NCI-H1417 (cell line): ENCODE measurements at places on chromosomes 6 and 20.

DNA sequence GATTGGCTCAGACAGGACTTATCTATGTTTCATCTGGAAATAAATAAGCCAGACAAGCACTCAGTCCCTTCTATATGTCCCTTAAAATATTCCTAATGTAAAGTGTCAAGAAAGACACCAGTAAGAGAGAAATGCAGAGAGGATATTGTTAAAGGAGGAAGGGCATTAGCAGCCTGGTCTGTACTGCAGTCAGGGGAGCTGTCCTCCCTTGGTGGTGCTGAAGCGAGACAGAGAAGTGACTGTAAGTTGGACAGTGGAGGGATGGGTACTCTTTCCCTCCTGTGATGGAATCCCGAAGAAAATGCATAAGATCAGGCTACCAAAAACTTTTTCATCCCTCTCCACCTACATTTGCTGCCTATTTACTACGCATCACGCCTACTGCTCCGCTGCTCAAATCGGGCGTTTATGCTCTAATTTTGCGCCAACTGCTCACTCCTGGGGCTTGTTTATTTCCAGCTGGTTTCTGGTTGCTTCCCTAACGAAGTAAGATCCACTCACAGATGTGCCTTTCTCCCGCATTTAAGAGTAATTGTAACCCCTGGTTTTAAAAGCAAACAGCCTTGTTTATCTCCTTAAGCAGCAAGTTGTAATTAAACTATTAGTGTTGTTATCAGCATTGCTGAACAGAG, 35.2 kb downstream of the PHACTR1 start:
- DNase-seq, result no peak

DNA sequence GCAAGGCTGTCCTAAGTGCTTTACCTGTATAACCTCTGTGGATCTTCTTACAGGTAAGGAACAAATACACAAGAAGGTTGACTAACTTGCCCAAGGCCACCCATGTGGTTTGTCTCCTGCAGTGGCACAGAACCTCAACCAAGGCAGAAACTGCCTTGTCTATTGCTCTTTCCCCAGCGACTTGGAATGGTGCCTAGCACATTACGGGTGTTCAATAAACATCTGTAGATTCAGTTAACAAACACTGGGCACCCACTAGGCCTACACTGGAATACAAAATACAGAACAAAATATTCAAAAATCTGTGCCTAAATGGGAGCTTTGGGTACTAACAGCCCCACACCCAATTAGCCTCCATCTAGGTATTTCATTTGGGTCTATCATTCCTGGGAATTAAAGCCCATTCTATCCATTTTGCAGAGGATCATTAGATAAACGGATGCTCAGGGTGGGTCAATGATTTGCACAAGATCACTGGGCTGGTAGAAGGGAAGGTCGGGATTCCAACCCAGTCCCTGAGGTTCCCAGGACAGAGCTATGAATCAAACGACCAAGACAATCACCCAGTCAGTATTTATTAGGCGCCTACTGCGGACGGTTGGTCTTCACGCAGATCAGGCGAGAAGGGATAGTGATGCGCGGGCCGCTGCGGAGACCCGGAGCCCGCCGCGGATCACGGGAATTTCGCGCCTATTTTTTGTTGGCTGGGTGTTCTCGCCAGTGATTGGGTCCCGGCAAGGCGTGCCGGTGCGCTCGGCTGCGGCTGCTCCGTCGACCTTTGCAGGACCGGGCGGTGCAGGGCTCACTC, at the start of gene STK35:
Gene STK35, plus strand, starts transcription at position 771 of the 808 bp plus-strand sequence. CDS start 55 bp downstream, outside the sequence.
- peak; percentile 92 for DNase-seq

DNA sequence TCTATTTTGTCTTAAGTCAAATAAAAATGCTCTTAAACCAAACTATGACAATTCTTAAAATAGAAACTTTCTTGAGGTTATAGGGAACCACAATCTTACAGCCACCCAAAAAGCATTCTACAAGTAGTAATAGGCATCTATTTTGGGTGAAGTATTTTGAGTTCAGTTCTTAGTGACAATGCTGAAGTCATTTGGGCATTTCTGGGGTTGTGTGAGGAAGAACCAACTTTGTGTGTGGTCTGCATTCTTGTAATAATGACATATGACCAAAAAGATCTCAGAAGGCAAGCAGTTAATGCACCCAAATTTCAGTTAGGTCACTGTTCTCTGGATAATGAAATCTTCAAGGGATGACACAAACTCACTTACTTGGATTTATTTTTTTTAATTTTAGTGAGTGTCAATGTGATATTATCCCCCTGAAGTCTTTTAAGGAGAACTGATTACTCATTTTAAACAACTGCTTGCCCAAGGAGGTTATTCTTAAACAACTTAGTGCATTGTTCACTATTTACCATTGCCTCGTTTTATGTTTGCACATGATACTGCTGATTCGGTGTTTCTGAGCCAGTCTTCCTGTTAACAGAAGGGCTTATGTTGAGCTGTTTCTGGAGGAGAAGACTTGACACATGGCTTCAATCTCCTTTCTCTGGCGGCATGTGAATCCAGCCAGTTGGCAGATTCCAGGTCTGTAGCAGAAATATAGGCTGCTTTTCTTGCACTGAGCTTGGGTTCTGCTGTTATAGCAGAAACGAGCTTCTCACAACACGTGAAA, 618.9 kb downstream of the BCKDHB start:
- DNase-seq, result peak; percentile 16

DNA sequence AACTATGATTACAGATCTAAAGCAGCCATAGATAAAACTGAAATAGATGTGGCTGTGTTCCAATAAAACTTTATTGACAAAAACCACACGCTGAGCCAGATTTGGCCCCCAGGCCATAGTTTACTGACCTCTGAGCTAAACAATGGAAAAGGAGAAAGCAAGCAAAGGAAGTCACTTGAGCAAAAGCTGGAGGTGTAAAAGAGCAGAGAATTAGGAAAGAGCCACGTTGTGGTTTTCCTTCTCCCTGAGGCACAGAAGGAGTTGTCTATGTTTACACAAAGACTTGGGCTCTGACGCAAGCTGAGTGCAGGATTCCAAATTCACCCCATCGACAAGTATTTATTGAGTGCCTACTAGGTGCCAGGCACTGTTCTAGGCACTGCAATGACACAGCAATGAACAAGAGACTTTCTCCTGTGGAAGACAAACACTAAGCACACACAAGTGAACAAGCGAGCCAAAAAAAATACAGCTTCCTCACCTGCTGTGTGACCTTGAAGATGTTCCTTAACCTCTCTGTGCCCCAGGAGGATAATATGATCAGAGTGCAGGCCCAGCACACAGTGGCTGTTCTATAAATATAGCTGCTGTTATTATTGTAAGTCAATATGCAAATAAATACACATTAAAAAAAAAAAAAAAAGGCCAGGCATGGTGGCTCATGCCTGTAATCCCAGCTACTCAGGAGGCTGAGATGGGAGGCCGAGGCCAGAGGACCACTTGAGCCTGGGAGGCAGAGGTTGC, 75.4 kb upstream of the PTPN1 start:
- no peak for DNase-seq

- DNase-seq, result peak; percentile 3
These were observed 1.4 kb upstream of the TSPYL4 start for GRCh38 chr6:116255246-116255800.

DNA sequence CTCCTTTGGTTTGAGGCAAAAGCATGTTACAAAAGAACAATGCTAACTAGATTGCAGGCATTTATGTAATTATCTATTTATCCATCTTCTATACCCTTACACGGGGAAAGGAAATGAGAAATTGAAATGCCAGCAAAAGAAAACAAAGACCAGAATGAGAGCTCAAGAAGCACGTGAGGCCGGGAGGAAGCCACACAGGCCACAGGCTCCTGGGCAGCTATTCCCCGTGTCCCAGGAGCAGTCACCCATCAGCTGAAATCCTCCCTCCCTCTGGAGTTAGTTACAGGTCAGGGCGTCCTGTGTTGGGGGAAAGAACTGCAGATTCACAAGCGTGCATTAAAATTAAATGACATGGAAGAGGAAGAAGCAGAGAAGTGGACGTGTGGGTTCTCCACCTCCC, 64.7 kb upstream of the RPS6KA2 start:
- no peak for DNase-seq

DNA sequence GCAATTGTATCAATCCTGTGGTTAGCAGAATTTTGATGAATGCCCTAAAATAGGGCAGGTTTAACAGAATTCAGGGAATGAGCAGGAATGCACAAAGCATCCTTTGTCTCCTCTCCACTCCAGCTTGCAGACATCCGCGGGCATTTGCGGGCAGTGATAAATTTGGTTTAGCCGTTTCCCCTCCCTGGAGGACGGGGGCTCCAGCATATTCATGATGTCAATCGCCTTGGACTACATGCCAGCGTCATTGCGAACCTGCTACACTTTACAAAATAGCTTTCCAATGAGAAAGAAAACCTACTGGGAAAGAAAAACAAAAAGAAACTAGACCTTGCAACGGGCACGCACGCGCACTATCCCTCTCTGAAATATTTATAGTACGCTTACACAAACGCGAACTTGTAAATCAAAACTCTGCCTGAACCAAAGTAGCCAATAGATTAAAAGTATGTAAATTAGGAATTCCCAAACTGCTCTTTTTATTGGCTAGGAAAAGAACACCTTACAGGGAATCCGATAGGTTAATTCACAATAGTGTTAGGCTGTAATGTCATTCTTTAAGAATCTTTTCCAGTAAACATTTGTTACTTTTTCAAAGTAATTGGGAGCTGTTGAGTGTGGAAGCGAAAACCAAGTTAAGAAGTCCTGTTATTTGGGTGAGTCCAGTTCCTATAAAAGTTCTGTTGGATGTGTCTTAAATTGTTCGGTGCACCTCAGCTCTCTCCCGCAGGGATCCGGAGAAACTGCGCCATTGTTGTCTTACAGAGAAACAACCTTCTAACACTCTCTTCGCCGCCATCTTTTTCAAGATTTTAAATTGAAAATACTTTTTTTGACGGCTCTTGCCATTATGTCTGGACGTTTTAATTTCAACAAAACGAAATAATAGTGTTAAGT, 136.7 kb downstream of the HFE start:
- DNase-seq, result peak; percentile 94

GRCh38 chr6:68010936-68011335, 624.1 kb upstream of the ADGRB3 start:
- DNase-seq, result no peak

- DNase-seq, result no peak
These were observed 61.7 kb downstream of the UTRN start for GRCh38 chr6:144346719-144347447.

GRCh38 chr20:36237477-36237876, 1.2 kb downstream of the AAR2 start:
- no peak for DNase-seq

GRCh38 chr6:22025468-22026163, 271.2 kb downstream of the PRL start:
- DNase-seq, result peak; percentile 12

DNA sequence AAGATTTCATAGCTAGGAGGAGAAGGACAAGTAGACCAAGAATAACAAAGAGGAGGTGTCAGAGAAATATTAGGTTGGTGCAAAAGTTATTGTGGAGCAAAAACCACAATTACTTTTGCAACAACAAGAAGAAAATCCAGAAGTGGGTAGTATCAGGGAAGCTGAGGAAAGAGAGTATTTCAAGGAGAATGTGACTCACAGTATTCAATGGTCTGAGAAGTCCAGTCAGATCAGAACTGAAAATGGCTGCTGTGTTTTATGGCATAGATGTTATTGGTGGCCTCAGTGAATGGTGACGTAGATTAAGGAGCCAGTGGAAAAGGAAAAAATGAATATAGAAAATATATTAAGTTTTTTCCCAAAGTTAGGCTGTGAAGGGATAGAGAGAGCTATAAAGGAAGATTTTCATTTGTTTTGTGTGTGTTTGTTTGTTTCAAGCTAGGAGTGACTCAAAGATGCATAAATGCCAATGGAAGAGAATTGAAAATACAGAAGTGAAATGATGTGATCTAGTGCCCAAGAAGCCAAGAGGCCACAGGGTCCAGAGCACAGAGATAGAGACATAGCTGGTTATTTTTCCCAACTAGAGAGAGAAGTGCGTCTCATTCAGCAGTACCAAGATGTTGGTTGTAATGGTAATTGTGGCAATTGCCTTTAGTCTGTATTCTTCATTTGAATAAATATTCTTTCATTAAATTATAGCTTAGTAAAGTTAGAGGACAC, 112.8 kb downstream of the ADTRP start:
- no peak for DNase-seq

DNA sequence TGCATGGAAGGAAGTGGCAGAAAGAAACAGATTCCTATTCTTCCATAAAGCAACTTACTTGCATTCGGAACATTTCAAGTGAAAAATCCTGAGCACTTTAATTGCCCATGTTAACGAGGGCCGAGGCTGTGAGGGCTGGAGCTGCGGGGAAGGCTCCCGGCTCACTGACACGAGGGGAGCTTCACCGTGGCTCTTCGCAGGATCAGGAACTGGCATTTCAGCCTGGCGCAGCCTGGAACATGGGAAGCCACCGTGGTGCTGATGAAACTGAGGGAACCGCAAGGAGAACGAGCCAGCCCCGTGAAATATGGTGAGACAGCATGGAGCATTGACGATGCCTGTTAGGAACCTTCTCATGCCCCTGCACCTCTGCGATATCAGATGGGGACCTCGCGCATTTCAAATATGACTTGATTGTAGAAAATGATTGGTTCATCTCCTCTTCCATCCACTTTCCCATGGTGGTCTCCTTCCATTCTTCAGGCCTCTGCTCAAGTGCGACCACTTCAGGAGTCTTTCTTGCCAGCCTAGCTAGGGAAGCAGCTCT, 236.9 kb downstream of the TBXT start:
- no peak for DNase-seq

DNA sequence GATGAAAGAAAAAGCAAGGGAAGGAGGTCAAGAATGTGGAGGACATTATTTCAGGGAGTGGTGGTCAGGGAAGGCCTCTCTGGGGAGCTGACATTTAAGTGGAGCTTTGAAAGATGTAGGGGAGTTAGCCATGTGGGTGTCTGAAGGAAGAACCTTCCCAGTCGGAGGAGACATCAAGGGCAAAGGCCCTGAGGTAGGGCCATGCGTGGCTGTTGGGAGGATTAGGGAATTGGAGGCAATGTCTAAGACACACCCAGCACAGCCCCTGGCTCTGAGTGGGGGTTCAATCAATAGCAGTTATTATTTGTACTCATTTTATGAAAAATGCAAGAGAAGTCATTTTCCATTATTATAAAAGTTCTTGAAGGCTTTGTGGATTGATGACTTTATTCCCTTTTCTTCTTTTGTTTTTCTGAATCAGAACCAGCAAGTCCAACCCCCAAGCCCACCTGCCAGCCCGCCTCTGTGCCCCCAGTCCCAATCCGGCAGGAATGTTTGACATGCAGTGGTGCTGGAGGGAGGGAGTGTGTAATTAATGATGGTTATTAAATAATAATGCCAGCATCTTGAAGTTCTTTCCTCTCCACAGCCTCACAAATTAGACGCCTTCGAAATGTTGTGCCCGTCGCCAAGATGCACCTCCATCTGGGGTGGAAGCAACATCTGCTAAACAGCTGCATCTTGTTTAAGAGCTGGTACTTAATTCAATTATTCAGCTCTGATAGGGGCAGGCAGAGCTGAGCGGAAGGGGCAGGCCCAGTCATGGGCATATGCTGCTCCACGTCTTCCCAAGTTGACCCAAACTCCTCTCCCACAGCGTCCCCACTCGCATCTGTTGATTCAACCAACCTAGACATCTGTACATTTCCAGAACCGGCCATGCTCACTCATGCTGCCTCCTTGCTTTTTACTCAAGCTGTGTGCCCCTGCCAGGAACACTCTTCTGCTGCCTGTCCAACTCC, 81.3 kb upstream of the SIRPA start:
- no peak for DNase-seq

- no peak for DNase-seq
These were observed 47.9 kb upstream of the IL17A start for GRCh38 chr6:52138284-52138683.

GRCh38 chr6:117494694-117495318, 12.3 kb downstream of the DCBLD1 start:
- DNase-seq, result no peak
